NCI-H2029 (cell line): ENCODE measurements at places on chromosomes 16 and 17.

GRCh38 chr17:17377071-17377967 lies 74.1 kb downstream of the NT5M start:
- DNase-seq = peak; percentile 78

- DNase-seq = peak; percentile 27
These were observed 6.1 kb downstream of the RFFL start for GRCh38 chr17:35057332-35057915.

- no peak for DNase-seq
These were observed at the start of gene SLC16A11 for GRCh38 chr17:7043497-7044198. TSS of gene SLC16A11 (minus strand) at chr17:7044092. CDS start at chr17:7043513, 579 bp downstream.

DNA sequence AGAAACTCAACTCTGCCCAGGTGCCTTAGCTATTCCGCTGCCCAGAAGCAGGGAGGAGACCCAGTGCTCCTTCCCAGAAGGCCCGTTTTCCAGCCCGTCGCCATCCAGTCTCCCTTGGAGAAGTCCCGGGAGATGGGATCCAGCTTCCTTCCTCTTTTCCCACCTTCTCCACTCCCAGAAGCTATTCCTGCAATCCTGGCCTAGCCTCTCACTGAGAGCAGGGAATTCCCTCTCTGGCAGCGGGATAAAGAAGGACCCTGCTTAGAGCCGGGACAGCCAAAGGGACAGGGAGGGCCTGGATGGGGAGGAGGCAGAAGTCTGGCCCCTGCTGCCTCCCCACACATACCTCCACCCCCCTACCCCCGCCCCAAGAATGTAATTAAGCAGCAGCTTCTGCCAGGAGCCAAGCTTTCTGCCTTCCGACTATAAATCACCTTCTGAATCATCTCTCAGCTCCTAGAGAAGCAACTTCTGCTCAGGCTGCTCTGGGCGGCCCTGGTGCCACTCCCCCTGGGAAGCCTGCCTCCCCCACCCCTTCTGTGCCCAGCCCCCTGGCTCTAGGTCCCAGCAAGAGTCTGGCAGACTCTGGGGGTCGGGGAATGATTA lies 6.4 kb downstream of the WNT3 start:
- no peak for DNase-seq

GRCh38 chr17:61880589-61881102 lies 17.3 kb upstream of the BRIP1 start:
- DNase-seq = no peak

DNA sequence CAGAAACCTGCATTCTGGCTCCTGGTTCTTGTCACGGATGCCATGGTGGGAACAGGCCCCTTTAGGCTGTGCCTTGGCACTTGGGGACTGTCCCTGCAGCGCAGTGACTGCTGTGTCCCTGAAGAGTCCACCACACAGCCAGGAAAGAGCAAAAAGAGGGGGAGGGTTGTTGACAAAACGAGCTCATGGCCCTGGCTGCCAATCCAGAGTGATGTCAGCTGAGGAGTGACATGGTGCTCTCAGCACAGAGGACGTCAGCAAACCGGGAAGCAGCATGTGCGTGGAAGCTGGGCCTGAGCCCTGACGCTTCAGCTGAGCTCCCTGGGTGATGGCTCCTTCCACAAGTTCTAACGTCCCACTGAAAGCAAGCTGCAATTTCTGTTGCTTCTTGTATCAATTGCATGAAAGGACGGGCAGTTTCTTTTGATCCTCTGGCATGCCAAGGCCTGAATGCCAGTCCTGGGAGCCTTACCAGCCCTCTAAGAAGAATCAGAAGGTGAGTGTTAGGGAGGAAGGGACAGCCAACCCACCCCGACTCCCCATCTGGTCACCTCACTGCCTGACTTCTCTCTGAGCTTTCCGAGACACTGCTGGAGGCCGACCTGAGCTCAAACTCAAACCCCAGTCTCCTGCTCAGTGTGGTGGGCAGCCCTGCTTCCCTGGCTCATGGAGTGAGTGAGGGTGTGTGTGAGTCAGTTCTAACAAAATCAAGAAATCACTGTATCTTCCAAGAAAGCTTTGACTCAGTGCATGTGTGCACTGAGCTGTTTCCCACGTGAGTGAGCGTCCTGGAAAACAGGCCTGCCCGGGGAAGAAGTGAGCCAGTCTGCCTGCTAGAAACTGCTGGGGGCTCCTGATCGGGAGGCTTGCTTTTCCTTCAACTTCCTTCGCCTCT lies 14.7 kb upstream of the WNT3 start:
- DNase-seq = peak; percentile 37

DNA sequence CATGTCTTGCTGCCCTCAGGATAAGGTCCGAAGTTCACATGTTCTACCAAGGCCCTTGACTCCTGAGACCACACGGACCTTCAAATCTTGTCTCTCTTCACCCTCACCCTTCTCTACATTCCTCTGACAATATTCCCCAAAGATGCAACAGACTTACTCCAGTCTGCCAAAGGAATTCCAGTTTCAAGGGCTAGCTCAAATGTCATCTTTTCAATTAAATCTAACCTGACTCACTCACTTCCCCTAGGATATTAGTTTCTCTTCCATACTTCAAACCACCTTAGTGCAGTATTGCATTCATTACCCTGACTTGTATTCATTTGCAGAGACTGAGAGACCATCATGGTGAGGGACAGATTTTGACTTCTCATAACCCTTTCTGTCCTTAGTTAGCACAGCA lies 59.6 kb upstream of the ADCY9 start:
- DNase-seq = no peak

DNA sequence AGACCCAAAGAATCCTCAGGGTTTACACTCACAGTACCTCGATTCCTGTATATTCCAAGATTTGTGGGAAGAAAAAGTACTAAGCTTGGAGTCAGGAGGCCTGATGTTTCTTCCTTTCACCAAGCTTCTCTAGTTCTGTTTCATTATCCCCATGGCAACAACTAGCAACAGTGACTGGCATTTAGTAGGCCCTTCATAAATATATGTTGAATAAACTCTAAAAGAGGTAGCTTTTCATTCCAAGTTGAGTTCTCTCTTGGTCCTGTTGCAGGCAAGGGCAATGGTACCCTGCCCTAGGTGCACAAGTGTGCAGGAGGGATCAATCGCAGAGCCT lies 527 bp upstream of the UBE2Z start:
- no peak for DNase-seq

DNA sequence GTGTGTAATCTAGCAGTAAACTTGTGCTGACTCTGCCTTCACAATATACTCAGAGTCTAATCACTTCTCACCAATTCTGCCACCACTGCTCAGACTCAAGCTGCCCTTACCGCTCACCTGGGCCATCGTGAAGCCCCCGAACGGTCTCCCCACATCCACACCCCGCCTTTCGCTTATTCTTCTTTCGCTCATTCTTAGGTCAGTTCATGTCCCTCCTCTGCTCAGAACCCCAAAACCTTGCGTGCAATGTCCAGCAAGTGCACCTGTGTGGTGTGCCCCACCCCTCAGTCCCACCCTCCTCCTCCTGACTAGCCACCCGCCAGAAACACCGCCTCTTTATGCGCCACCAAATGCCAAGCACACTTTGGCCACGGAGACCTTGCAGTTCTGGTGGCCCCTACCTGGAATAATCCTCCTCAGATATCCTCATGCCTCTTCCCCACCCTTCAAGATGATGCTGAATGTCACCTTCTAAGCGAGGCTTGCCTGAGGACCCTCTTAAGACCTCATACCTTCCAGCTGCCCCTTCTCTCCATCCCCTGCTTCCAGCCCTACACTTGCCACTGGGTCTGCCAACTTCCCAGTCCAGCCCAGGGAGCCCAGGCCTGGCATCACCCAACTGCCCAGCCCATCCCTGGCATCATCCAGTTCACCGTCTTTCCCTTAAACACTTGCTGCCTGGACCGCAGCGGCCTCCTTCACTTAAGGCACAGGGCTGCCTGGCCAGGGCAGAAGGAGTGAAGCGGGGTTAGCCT lies 34.3 kb upstream of the RBFOX3 start:
- no peak for DNase-seq

DNA sequence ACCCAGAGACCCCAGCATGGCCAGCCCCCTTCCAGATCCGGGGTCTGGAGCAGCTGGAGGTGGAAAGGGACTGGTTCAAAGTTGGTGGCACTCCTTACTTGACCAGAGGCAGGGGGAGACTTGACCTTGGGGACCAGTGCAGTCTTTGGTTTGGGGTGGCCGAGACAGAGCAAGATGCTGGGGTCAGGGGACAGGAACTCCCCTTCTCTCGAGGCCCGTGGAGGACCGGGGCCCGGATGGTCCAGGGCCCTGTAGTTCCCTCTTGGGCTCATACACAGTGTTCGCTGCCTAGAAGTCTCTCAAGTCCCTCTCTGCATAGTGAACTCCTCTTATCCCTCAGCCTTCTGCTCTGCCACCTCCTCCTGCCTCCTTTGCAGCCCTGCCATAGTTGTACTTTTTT lies 601 bp upstream of the PRSS33 start:
- DNase-seq = no peak

DNA sequence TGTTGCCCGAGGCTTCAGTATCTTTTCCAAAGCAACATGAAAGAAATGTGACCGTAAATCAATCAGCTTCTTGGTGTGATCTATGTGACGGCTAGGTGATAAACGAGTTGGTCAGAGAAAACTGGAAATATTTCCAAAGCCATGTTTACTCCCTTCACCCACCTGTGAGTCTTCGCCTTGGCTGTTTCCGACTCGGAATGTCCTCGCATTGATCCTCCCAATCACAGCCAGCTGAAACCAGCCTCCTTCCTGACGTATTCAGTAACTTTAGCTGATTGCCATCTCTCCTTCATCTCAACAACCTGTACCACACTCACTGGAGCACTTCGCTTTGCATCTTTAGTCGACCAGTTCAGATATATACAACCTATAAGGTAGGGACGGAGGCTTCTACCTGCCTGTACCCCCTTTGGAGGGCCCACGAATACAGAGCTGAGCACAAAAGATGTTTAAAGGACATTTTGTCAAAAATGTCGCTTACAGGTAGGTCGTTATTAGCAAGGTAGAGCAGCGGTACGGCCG lies 705 bp downstream of the KRABD2 start:
- DNase-seq = no peak

GRCh38 chr17:41404024-41404671 lies 6.7 kb upstream of the KRT31 start:
- DNase-seq = peak; percentile 23

DNA sequence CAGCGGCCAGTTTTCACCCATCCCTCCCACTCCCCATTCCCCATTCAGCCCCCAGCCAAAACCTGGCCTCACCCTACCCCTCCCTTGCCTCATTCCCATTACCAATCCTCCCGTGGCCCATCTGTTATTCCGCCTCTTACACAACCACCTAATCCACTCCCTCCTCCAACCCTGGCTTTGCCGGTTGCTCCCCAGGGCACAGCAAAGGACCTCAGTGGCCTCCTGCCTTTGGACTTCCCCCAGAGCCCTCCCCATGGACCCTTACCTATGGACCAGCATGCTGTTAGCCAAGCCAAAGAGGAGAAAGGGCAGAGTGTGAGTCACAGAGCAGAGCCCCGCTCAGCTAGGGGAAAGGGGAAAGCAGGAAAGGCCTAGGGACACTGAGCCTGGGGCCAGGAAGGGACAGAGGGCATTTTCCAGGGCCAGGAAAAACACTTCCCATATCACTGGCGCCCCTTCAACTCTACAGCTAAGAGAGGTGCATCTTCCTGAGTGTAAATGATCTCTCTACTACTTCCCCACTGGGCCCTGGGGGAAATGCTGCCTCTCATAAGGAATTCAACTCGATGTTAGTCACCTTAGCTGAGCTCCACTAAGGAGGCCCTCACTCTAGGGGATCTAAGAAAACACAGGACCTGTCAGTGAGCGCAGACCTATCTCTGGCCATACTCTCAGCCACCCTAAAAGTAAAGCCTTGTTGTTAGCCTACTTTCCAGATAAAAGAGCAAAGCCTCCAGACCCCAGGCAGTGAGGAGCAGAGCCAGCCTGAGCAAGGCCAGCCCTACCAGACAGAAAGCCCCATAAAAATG lies 10.6 kb downstream of the PEMT start:
- DNase-seq = no peak

DNA sequence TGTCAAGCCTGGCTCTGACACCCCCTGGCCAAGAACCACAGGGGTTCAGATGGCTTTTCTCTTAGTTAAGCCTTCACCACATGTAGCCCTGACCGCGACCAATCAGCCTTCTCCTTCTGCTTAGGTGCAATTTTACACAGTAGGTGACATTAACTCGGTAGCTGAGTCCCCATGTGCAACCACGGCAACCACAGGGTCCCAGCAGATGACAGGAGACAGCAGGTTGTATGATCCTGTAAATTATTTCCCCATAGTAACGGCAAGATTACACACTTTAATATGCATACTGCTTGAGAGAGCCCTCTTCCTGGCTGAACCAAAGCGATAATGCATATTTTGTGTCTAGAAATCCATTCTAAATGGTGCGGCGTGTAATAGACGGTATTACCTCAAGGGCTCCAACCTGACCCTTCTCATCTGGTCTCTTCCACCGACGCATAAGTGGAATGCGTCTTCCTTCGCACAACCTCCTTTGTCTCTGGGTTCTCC lies 458.7 kb upstream of the ZFHX3 start:
- DNase-seq = no peak

DNA sequence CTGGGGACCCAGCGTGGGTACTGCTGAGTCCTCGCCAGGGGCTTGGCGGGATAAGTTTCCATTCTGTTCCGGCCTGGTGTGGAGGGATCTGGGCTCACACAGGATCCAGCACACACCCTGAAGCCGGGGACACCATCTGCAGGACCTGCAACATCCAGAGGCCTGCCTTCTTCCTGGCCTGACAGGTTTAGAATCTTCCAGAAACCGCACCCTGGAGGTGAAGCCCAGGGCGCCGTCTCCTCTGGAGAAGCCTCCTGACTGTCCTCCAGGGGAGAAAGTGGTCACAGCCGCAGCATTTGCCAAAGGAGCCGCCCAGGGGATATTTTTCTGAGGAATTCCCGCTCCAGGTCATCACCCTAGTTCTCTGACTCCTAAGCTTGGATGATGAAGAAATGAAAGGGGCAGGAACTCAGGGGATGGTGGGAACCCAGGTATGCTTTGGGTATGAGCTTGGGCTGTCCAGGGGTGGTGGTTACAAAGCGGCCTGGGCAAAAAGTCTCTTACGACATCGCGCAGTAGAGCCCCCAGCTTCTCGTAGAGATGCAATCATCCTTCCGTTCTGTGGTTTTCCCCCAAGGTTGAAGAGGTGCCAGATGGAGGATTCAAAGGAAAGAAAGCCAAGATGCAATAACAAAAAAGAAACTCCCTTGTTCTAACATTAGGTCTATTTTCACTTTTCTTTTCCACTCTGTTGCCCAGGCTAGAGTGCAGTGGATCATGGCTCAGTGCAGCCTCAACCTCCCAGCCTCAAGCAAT lies 9.1 kb upstream of the CRISPLD2 start:
- DNase-seq = no peak

- peak; percentile 50 for DNase-seq
These were observed 296.2 kb upstream of the CDH5 start for GRCh38 chr16:66070140-66070917.
